SK-N-DZ (cell line): ENCODE measurements at places on chromosomes 13 and 19.

DNA sequence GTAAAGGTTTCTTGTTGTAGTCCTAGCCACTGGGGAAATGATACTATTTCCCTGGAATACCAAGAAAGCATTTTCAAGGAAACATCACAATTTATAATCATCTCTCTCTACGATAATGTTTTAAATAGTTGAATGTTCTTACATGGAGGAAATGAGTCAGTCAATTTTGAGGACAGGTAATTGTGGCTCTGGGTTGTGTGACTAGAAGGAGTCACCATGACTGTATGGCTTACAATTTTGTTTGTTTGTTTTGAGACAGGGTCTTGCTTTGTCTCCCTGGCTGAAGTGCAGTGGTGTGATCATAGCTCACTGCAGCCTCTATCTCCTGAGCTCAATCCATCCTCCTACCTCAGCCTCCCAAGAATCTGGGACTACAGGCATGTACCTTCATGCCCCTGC is 47.4 kb downstream of the COG3 start:
- no peak for DNase-seq

GRCh38 chr13:25733696-25734435 is 317.9 kb downstream of the SHISA2 start:
- no peak for DNase-seq

GRCh38 chr13:20192836-20193161 is at the start of gene GJB2:
GJB2 (minus strand) TSS chr13:20192938; CDS start chr13:20189581, 3,357 bp downstream.
- no peak for DNase-seq

GRCh38 chr19:11152318-11153062 is 3.1 kb downstream of the SPC24 start:
- DNase-seq: no peak

DNA sequence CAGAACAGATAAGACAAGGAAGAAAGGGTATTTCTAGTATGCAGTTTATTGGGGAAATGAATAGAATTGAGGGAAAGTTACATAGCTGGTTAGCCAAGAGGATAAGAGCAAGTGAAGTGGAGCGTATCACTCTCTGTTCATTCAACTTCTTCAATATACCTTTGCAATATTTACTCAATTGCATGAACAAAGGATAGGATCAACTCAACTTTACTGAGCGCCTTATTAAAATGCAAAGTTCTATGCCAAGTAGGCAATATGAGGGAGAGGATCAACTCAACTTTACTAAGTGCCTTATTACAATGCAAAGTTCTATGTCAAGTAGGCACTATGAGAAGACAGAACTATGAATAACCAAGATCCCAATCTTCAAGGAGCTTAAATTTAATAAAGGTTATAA is 43.9 kb downstream of the ZC3H13 start:
- DNase-seq: no peak

- no peak for DNase-seq
Measured at GRCh38 chr13:77429320-77430142, 102.6 kb upstream of the MYCBP2 start.

DNA sequence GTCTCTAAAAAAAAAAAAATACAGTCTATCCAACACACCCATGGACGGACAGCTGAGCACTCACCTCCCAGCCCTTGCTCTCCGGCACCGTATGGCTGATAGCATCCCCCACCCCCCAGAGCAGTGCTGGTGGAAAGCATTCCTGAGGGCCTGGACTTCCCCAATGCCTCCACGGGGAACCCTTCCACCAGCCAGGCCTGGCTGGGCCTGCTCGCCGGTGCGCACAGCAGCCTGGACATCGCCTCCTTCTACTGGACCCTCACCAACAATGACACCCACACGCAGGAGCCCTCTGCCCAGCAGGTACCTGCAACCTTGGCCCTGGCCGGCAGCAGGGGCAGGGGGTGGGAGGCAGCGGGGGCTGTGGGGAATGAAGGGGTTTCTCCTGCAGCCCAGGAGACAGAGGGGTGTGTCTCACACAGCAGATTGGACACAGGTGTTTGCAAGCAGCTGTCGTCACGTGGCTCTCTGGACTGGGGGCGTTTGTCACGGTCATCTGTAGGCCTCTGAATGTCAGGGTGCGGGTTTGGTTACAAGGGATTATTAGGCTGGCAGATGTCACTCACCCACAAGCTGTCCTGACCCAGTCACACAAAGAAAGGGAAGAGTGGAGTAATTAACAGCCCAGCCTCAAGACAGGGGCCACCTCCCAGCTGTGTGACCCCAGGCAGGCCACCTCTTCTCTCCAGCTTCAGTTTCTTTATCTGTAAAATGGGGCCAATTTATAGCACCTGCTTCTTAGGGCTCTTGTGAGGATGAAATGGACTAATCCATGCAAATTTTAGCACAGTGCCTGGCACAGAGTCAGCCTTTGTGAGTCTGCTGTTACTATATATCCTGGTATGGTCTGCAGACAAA is 19.3 kb downstream of the PLD3 start:
- no peak for DNase-seq

GRCh38 chr13:81577601-81578195 is 1236.8 kb upstream of the SPRY2 start:
- no peak for DNase-seq

- DNase-seq: peak; percentile 76
Measured at GRCh38 chr19:41951686-41952172, 7.4 kb downstream of the RABAC1 start.

DNA sequence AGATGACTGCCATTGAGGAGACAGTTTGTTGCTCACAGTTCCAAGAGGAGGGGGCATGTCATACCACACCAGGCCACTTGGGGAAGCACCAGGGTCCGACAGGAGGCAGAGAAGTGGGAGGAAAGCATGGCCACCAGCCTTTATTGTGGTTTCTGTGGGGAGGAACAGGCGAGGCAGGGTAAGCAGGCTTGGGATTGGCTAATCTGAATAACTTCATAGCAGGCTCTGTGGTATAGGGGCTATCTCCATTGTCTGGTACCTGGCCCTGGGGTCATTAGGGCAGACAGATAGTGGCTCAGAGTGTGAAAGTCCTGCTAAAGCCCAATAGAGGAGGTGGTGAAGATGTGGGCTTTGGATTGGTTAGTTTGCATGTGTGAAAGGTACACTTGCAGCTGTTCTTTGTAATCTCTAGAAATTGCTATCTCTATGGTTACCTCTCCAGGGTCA is 35.5 kb downstream of the CBY2 start:
- peak; percentile 23 for DNase-seq

- no peak for DNase-seq
Measured at GRCh38 chr13:112207129-112207528, 140.2 kb downstream of the SOX1 start.

GRCh38 chr19:48121909-48122371 is 11.3 kb upstream of the PLA2G4C start:
- DNase-seq: no peak

GRCh38 chr13:75647126-75647784 is 11.1 kb downstream of the LMO7 start:
- DNase-seq: no peak
